ENCODE measurements at places on chromosomes 6 and 20.

DNA sequence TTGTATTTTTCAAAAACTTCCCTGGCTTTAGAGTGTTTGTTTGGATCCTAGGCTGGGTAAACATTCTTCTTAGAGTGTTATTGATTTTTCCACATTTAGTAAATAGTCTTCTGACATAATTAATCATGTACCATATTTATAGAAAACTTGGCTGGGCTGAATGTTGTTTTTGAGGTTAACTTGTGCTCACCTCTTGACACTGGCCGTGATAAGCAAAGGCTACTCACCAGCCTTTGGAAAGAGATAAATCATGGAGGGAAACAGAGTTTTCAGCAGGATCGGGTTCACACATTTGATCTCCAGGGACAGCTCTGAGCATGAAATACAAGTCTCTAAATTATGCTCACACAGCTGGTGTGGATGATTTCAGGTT is 6.2 kb upstream of the CD93 start:
- DNase-seq = no peak

GRCh38 chr6:47734831-47735481 is 36.6 kb downstream of the ADGRF4 start:
- DNase-seq = no peak

- no peak for DNase-seq
Measured at GRCh38 chr6:51467231-51467952, 620.0 kb downstream of the PKHD1 start.

DNA sequence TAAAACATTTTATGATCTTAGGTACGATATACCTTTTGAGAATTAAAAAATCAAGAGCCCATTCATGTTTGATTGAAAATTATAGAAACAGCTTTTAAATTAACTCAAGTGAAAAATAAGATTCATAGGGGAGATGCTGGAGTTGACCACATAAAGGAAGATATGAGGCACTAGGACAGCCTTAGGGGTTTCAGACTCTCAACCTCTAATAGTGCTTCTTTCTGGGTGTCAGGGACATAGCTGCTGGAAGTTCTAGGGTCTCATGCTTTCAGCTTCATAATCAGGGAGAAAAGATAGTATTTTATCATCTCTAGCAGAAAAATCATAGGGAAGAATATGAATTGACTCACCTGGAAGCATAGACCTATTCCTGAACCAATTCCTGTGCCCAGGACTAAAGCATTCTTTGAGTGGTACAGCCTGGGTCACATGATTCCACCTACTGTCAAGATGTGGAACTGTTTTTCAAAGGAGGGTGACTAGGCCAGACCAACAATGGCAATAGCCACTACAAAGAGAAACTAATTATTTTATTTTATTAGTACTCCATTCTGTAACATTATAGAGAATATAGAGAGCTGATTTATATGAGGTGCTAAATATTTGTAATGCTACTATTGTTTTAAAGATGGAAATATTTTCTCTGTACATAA is 27.8 kb upstream of the CENPW start:
- no peak for DNase-seq

DNA sequence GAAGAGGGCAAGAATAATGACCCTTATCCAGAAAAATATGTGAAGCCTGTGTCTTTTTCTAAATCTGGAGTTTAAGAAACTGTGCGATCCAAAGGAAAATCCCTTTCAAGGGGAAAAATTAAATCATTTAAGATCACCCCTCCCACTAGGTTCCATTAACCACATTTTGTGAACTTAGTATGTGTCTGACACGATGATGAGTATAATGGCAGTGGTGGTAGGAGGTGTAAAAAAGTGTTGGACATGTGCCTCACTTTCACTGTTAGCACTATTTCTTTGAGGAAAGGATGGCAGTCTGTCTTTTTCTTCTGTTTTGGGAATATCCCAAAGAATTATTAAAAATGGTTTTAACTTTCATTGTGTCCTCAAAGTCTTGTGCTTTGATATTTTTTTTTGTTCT is 392.3 kb upstream of the CITED2 start:
- no peak for DNase-seq

- no peak for DNase-seq
Measured at GRCh38 chr6:39822846-39823815, 31.0 kb downstream of the DAAM2 start.

DNA sequence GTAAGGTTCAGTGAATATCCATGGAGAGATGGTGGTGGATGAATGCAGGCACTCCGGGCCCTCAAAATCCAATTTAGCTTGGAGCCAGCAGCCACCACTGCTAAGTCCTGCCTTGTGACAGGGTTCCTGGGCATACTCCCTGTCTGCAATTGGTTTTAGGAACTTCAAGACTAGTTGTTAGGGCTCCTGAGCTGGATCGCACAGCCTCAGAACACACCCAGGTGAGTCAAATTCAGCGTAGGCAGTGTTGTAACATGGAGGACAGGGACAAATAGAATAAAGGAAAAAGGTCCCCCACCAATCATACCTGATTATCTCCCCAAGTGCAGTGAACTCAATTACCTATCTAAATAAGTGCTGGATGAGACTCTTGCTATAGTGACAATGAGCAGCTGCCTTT is 74.6 kb downstream of the PERP start:
- DNase-seq = no peak

GRCh38 chr6:164924674-164925073 is 384.7 kb downstream of the C6orf118 start:
- no peak for DNase-seq
